ENCODE measurements at places on chromosomes 5 and 9. TPM values are rescaled to one million over a fixed set of nuclear protein-coding genes. Genes with fewer than 3 reads are reported as not detected.

The TMOD1 gene
- total RNA-seq = 2.9 TPM

The KIF20A gene
- total RNA-seq = 46.6 TPM

The ZNF366 gene
- not detected for total RNA-seq

The GPRIN1 gene
- 10.3 TPM for total RNA-seq

The CDC20B gene
- total RNA-seq = 0.08 TPM

The ANKDD1B gene
- total RNA-seq = 0.14 TPM

The GLRA1 gene
- not detected for total RNA-seq

The LMX1B gene
- 0.67 TPM for total RNA-seq

The C9orf50 gene
- not detected for total RNA-seq

The LURAP1L gene
- total RNA-seq = 21.8 TPM

The ITK gene
- total RNA-seq = 0.17 TPM

The BARHL1 gene
- total RNA-seq = not detected

The TLX3 gene
- not detected for total RNA-seq

The APBB3 gene
- 8.6 TPM for total RNA-seq

The GGTA1 gene
- total RNA-seq = not detected

The PAX5 gene
- not detected for total RNA-seq

The SLCO6A1 gene
- total RNA-seq = not detected

The GPR150 gene
- total RNA-seq = 0.15 TPM

The FAM174A gene
- 15.3 TPM for total RNA-seq

The NUP214 gene
- total RNA-seq = 26.4 TPM

The RNF183 gene
- total RNA-seq = not detected

The TRIM7 gene
- 46.1 TPM for total RNA-seq

The AIF1L gene
- 1.4 TPM for total RNA-seq

The INSL4 gene
- total RNA-seq = 16.3 TPM

The ADAMTS2 gene
- 0.07 TPM for total RNA-seq

The SH3GL2 gene
- not detected for total RNA-seq

The SPINK6 gene
- not detected for total RNA-seq

The GBGT1 gene
- total RNA-seq = 3.0 TPM

The SPATA31A3 gene
- not detected for total RNA-seq

The PCDHGA3 gene
- total RNA-seq = not detected

The CAMK4 gene
- not detected for total RNA-seq

The HTR4 gene
- total RNA-seq = not detected

The ZFP37 gene
- total RNA-seq = 1.6 TPM

The OR1Q1 gene
- not detected for total RNA-seq

The FIBCD1 gene
- 16.1 TPM for total RNA-seq

The ANKRD55 gene
- total RNA-seq = not detected

The RNF224 gene
- 0.36 TPM for total RNA-seq
